ENCODE measurements at places on chromosomes 3 and 15. TPM values are rescaled to one million over a fixed set of nuclear protein-coding genes. Genes with fewer than 3 reads are reported as not detected.

DNA sequence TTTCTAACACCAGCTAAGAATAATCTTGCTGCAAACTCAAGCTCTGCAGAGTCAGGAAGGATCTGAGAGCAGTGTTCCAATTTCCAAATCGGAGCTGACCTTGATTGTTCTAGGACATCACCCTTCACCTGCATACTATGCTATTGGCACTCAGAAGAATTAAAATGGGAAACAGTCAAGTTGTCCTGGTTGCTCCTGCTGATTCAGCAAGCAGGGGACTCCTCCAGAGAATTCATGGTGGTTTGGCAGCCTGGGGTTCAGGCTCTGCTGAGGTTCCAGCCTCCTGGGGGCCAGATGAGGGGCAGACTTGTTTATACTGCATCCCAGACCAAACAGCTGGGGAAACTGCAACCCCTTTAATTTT, 213.7 kb upstream of the ADAMTS9 start:
- H3K4me3 ChIP-seq = no peak overlapping the region
- no peaks in the 10 kb centered on the region for H3K36me3 ChIP-seq
- no peaks in the 10 kb centered on the region for H3K27me3 ChIP-seq

- no peaks in the 10 kb centered on the region for H3K27me3 ChIP-seq
- no peaks in the 10 kb centered on the region for H3K4me1 ChIP-seq
- H3K27ac ChIP-seq = no peak overlapping the region
- no peak for DNase-seq
- H3K4me3 ChIP-seq = no peak overlapping the region
Observed at GRCh38 chr3:48748754-48749153, 31.7 kb upstream of the IP6K2 start.

DNA sequence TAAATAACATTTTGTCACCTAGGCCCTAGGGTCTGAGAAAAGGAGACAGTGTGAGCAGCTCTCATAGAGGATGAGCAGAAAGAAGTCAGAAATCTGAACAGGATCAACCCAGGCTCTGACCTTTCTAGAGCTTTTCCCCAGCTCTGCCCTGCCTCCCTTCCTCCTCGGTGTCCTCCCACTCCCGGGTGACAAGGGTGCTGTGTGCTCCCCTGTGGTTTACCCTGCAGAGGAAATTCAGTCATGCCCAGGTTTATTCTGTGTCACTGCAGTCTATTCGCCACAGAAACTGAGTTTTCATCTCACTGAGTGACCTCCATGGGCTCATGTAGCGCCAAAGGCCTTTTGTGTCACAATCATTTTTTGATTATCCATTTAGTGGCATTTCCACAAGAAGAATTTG, 76.6 kb downstream of the IL12A start:
- no peak overlapping the region for H3K4me3 ChIP-seq
- no peaks in the 10 kb centered on the region for H3K4me1 ChIP-seq
- no peaks in the 10 kb centered on the region for H3K36me3 ChIP-seq
- peaks cover 11% of the 10 kb centered on the region for H3K27me3 ChIP-seq
- H3K27ac ChIP-seq = no peak overlapping the region
- DNase-seq = no peak

GRCh38 chr3:42501321-42501680, 1.1 kb upstream of the VIPR1 start:
- DNase-seq = no peak
- no peak overlapping the region for H3K4me3 ChIP-seq
- H3K27me3 ChIP-seq = peaks cover 58% of the 10 kb centered on the region
- no peak overlapping the region for H3K27ac ChIP-seq

GRCh38 chr3:194117104-194117845, 18.7 kb upstream of the HES1 start:
- no peaks in the 10 kb centered on the region for H3K36me3 ChIP-seq
- H3K4me3 ChIP-seq = no peak overlapping the region
- peaks cover 1% of the 10 kb centered on the region for H3K4me1 ChIP-seq
- H3K27me3 ChIP-seq = peaks cover 40% of the 10 kb centered on the region

DNA sequence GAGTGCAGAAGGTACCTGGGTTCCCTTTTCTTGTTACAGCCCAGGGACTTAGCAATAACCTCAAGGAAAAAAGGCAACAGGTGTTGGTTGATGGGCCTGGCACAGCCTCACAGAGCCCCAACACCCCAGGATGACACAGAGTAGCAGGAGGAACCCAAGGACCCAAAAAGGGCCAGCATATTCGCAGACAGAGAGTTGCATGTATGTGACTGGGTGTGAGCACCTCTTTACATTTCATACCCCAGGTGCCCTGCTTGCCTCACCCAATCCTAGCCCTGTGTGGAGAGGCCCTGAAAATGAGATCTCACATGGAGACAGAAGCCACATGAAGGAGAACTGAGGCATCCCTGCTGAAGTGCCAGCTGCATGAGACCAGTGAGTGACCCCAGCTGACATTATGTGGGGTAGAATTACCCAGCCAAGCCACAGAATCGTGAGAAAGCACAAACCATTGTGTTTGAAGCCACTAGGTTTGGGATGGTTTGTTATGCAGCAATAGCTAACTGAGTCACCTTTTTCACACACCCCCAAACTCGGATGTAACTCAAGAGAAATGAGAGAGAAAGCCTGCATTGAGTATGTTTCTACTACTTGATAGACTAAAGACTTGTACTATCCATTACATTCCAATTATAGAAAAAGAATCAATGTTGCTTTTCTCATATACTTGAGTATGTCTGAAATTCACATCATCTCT, 26.2 kb upstream of the HHATL start:
- H3K27me3 ChIP-seq = peaks cover 41% of the 10 kb centered on the region
- no peaks in the 10 kb centered on the region for H3K36me3 ChIP-seq
- H3K4me1 ChIP-seq = no peaks in the 10 kb centered on the region
- no peak overlapping the region for H3K27ac ChIP-seq

DNA sequence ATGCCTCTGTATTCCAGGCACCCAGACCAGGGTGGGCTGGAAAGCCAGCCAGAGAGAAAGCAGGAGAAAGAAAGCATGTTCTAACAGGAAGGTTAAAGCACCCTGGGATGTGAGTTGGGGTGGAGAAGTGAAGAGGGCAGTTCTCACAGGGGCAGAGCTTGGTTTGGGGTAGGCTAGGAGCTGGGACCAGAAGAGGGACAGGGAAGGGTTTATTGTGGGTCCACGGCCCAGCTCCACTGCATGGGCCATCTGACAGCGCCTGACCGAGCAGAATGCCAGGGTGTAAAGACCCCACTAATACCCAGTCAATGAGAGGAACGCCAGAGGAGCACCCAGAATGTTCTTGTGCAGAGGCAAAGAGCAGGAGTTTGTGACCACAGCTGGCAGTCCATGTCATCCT, 27.1 kb upstream of the MAGEF1 start:
- DNase-seq = no peak
- peaks cover 4% of the 10 kb centered on the region for H3K27me3 ChIP-seq
- H3K36me3 ChIP-seq = no peaks in the 10 kb centered on the region
- H3K4me1 ChIP-seq = peaks cover 8% of the 10 kb centered on the region

GRCh38 chr3:160953686-160954085, 151.5 kb downstream of the B3GALNT1 start:
- H3K4me3 ChIP-seq = no peak overlapping the region
- no peaks in the 10 kb centered on the region for H3K36me3 ChIP-seq
- H3K27ac ChIP-seq = no peak overlapping the region
- peaks cover 4% of the 10 kb centered on the region for H3K27me3 ChIP-seq
- H3K4me1 ChIP-seq = no peaks in the 10 kb centered on the region

GRCh38 chr3:125316949-125317348, 58.2 kb downstream of the ZNF148 start:
- H3K4me3 ChIP-seq = no peak overlapping the region
- DNase-seq = no peak
- H3K4me1 ChIP-seq = 0 out of 2 replicates have a peak, but pooled peaks cover 2% of the 10 kb centered on the region
- no peak overlapping the region for H3K27ac ChIP-seq
- no peaks in the 10 kb centered on the region for H3K27me3 ChIP-seq

ULK4 gene
- total RNA-seq = 5.0 TPM

CD200 gene
- 1.1 TPM for total RNA-seq

IGSF10 gene
- under 0.01 TPM for total RNA-seq

SCN11A gene
- not detected for total RNA-seq

RHCG gene
- not detected for total RNA-seq

CLSTN2 gene
- total RNA-seq = under 0.01 TPM

LXN gene
- 93.6 TPM for total RNA-seq

SLC6A1 gene
- total RNA-seq = not detected

CSPG4 gene
- total RNA-seq = 12.4 TPM

CCR8 gene
- total RNA-seq = not detected

GPR27 gene
- not detected for total RNA-seq
